Activated CD4-positive, alpha-beta T cell treated with anti-CD3 and anti-CD28 coated beads, Interleukin-2, amount 50 U/mL, for 24 hours (primary cell): ENCODE measurements at places on chromosomes 3 and 15.

GRCh38 chr3:45917146-45917898, 25.9 kb upstream of the CXCR6 start:
- DNase-seq: no peak

DNA sequence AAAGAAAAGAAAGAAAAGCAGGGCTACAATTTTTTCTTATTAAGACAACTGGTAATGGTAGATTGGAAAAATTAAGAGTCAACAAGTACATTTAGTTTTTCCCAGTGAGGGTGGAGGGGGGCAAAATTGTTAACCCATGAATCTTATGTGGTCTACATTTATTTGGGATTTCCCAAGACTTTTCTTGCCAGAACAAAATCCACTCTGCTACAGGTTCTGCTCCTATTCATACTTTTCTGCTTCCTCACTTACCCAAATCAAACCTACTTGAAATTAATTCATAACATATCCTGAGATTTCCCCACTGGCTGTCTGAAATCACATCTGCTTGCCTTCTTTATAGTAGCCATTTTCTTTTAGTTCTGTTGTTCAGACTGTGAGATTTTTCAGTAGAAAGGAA, 41.1 kb downstream of the VGLL3 start:
- no peak for DNase-seq

DNA sequence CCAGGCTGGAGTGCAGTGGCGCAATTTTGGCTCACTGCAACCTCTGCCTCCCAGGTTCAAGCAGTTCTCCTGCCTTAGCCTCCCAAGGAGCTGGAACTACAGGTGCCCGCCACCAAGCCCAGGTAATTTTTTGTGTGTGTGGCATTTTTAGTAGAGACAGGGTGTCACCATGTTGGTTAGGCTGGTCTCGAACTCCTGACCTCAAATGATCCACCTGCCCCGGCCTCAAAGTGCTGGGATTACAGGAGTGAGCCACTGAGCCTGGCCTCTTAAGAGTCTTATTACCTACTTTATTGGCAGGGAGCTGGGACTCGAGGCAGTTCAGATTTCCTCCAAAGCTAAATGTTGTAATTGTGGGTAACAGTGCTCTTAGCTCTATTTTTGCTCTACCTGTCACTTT, 16.4 kb downstream of the PXYLP1 start:
- DNase-seq: no peak

GRCh38 chr3:110749006-110749405, 322.6 kb upstream of the NECTIN3 start:
- no peak for DNase-seq

DNA sequence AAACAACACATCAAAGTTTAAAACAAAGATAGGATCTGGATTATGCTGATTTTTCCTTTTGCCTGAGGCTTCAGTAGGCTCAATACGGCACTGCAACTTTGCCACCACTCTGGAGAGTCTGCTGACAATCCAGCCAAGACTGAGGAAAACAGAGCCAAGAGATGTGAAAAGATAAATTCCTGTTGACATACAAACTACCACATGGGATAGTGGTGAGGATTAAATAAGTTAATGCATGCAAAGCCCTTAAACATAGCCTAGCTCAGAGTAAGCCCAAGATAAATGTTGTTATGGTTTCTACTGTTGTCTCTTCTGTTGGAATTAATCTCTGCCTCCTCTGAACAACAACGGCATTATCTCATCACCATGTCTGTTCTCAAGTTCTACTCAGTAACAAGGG, 245.9 kb upstream of the LMCD1 start:
- no peak for DNase-seq

- no peak for DNase-seq
These were observed 39.2 kb downstream of the RAB27A start for GRCh38 chr15:55250392-55250791.

DNA sequence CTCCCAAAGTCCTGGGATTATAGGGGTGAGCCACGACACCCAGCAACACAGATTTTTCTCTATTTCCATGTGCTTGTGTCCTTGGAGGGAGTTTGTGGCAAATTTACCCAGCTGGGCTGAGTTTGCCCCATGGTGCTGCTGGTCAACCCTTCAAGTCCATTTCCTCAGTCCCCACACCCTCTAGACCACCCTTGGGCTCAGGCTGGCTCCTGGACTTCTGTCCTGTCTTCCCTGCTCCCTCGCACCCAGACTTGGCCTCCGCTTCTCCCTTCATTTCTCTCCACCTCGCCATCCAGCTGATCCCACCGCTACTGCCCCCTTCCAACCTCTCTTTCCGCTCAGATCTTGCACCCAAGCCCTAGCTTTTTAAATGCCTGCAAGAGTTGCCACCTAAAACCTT, 7.3 kb upstream of the RHOV start:
- no peak for DNase-seq

- no peak for DNase-seq
These were observed 176.5 kb upstream of the KCNMB2 start for GRCh38 chr3:178359728-178360127.

- DNase-seq: no peak
These were observed 148.5 kb downstream of the SSR3 start for GRCh38 chr3:156406393-156406792.
